Breast epithelium (tissue), 4 donors: ENCODE measurements at places on chromosomes 1 and 21.

DNA sequence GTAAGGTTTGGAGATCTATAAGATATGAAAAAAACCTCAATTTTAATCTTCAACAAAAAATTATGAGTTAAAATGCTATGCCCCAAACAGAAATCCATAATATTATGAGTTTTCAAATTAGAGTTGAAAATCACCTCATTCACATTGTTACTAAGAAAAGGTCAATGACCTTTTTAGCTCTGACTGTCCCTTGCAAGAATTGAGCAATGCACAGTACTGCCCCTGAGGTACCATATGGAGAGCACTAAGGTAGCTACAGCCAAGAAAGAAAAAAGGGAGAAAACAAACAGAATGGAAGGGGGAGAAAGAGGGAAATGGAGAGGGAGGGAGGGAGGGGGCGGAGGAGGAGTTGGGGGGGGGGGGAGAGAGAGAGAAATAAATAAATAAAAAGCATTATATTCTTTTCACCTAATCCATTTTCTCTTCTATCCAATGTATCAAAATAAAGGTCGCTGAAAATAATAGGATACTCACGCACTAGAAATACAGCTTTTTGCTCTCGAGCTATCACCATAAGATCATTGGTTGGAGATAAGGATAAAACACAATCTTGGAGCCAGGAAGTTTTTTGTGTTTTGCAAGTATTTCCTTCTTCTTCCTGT, 58.8 kb downstream of the RAB3GAP2 start:
- H3K36me3 ChIP-seq = no peaks in the 10 kb centered on the region
- DNase-seq = no peak

GRCh38 chr1:22747021-22747734, 36.5 kb downstream of the EPHB2 start:
- H3K4me1 ChIP-seq = no peaks in the 10 kb centered on the region
- H3K27me3 ChIP-seq = no peaks in the 10 kb centered on the region
- H3K27ac ChIP-seq = no peak overlapping the region
- no peak overlapping the region for H3K4me3 ChIP-seq
- no peak for DNase-seq
- H3K36me3 ChIP-seq = no peaks in the 10 kb centered on the region

DNA sequence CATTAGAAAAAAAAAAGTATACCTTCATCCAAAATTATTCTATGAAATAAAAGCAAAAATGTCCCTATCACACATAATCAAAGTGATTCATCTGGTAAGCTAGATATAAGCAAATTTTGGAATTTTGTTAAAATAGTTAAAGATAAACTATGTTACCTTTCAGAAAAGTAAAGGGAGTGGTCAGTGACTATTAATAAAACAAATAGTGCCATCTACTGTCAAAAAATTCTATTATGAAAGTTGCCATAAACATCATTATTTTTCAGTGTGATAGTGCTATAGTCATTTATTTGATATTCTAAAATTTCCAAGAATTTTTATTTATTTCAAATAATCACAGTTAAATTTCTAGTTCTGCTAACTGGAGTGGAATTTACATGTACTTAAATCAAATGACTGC, 803.7 kb downstream of the KCNT2 start:
- no peaks in the 10 kb centered on the region for H3K36me3 ChIP-seq
- H3K4me1 ChIP-seq = no peaks in the 10 kb centered on the region
- H3K27me3 ChIP-seq = no peaks in the 10 kb centered on the region
- H3K4me3 ChIP-seq = no peak overlapping the region

GRCh38 chr1:17984583-17984982, 123.0 kb upstream of the IGSF21 start:
- H3K4me3 ChIP-seq = no peak overlapping the region
- no peak for DNase-seq
- H3K36me3 ChIP-seq = no peaks in the 10 kb centered on the region
- H3K27ac ChIP-seq = no peak overlapping the region
- no peaks in the 10 kb centered on the region for H3K4me1 ChIP-seq

DNA sequence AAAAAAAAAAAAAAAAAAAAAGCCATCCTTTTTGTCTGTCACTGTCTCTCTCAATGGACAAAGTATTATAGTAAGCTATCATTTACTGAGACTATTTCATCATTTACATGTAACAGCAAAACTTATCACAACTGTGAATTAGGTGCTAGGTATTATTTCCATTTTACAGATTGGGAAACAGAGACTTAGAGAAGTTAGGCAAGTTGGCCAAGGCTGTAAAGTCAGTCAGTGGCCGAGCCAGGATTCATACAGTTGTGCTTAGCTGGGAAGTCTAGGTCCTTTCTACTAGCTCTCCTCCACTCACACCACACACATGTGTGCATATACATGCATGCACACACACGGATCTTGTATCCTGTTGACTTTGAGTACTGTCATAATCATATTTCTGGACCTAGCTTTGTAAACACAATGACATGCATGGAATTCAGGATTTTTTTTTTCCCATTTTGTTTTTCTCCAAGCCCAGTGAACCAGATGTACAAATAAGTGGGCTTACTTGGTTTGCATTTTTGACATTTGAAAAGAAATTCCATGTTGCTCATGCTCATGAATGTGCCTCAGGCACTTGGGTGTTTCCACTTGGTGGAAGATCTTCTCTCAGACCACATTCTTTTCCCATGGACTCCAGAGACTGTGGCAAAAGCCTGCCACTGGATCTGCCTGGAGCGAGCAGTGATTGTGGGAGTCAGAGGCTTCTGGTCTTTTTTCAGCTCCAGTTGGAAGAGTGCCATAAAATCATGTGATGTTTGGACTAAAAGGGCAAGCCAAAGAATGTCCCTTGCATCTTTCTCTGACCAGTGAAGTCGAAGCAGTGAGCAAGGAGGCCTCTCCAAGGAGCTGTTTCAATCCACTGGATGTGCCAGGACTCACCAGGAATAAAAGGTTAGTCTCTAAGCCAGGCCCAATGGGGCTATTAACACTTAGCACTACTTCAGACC, 61.7 kb upstream of the DNAJC6 start:
- H3K27ac ChIP-seq = peak overlapping the region; percentile 83
- H3K4me3 ChIP-seq = no peak overlapping the region
- H3K36me3 ChIP-seq = no peaks in the 10 kb centered on the region
- H3K4me1 ChIP-seq = peaks cover 5% of the 10 kb centered on the region

- H3K27ac ChIP-seq = no peak overlapping the region
- H3K36me3 ChIP-seq = no peaks in the 10 kb centered on the region
- H3K27me3 ChIP-seq = no peaks in the 10 kb centered on the region
- no peak for DNase-seq
- no peaks in the 10 kb centered on the region for H3K4me1 ChIP-seq
Measured at GRCh38 chr1:236320671-236321070, 38.9 kb upstream of the ERO1B start.

GRCh38 chr1:9846611-9847171, 22.9 kb upstream of the CLSTN1 start:
- H3K36me3 ChIP-seq = no peaks in the 10 kb centered on the region
- no peak overlapping the region for H3K4me3 ChIP-seq
- H3K27me3 ChIP-seq = no peaks in the 10 kb centered on the region
- DNase-seq = no peak
- no peak overlapping the region for H3K27ac ChIP-seq

- no peaks in the 10 kb centered on the region for H3K4me1 ChIP-seq
- no peak for DNase-seq
- no peaks in the 10 kb centered on the region for H3K36me3 ChIP-seq
- no peaks in the 10 kb centered on the region for H3K27me3 ChIP-seq
Measured at GRCh38 chr1:37423810-37424209, 50.6 kb upstream of the ZC3H12A start.

GRCh38 chr1:2445162-2445822, 30.8 kb upstream of the PLCH2 start:
- H3K27me3 ChIP-seq = peaks cover 45% of the 10 kb centered on the region
- no peak for DNase-seq
- no peaks in the 10 kb centered on the region for H3K36me3 ChIP-seq

DNA sequence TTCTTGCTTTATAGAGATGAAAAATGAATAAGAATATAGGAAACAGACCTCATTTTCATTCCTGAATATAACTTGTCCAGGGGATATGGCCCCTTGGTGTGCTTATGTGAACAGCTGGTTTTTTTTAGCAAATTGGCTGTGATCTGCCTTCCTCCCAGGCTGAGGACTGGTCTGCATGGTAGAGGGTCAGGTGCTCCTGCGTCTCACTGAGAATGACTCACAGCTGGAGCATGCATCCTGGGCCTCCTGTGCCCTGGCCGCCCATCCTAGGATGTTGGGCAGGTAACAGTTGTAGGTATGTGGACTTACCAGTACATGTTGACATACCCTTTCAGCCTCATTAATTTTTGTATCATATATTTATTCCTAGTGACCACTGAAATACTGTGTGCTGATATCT, 29.8 kb downstream of the AGT start:
- H3K36me3 ChIP-seq = peaks cover 14% of the 10 kb centered on the region
- no peaks in the 10 kb centered on the region for H3K4me1 ChIP-seq
- no peak overlapping the region for H3K27ac ChIP-seq
- no peaks in the 10 kb centered on the region for H3K27me3 ChIP-seq

- no peaks in the 10 kb centered on the region for H3K4me1 ChIP-seq
- H3K27ac ChIP-seq = no peak overlapping the region
Measured at GRCh38 chr1:33288976-33289857, 31.7 kb downstream of the A3GALT2 start.

- H3K27me3 ChIP-seq = no peaks in the 10 kb centered on the region
- no peaks in the 10 kb centered on the region for H3K4me1 ChIP-seq
Measured at GRCh38 chr1:179014123-179014522, 11.6 kb upstream of the FAM20B start.

DNA sequence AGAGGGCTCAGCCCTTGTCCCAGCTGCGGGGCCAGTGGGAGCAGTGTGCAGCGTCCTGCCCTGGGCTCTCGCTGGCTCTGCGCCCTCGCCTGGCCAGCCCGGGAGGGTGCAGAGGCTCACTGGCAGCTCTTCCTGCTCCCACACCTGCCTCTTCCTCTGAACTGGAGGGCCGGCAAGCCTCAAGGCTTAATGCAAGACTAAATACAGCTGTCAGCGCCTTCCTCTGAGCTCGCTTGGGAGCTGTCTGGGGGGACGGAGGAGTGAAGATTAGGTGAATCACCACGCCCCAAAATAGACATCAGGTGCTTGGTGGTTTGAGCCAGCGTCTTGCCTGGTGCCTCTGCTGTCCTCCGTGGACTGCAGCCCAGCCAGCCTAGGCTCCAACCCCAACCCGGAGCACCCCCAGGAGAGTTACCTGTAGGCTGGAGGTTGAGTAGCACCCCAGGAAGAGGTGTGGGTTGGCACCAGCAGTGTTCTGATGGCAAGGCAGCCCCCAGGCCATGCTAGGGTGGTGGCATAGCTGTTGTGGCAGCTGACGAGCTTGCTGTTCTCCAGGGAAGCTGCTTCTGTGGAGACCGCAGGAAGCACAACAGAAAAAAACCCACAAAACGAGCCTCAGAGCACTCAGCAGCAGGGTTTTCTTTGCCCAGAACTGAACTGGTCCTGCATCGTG, 36.9 kb downstream of the UMODL1 start:
- DNase-seq = peak; percentile 57
- H3K27me3 ChIP-seq = no peaks in the 10 kb centered on the region
- no peaks in the 10 kb centered on the region for H3K4me1 ChIP-seq
- H3K4me3 ChIP-seq = no peak overlapping the region

- no peaks in the 10 kb centered on the region for H3K4me1 ChIP-seq
- H3K36me3 ChIP-seq = no peaks in the 10 kb centered on the region
- H3K27me3 ChIP-seq = no peaks in the 10 kb centered on the region
- H3K4me3 ChIP-seq = no peak overlapping the region
Measured at GRCh38 chr1:226987623-226988333, 47.7 kb downstream of the COQ8A start.

DNA sequence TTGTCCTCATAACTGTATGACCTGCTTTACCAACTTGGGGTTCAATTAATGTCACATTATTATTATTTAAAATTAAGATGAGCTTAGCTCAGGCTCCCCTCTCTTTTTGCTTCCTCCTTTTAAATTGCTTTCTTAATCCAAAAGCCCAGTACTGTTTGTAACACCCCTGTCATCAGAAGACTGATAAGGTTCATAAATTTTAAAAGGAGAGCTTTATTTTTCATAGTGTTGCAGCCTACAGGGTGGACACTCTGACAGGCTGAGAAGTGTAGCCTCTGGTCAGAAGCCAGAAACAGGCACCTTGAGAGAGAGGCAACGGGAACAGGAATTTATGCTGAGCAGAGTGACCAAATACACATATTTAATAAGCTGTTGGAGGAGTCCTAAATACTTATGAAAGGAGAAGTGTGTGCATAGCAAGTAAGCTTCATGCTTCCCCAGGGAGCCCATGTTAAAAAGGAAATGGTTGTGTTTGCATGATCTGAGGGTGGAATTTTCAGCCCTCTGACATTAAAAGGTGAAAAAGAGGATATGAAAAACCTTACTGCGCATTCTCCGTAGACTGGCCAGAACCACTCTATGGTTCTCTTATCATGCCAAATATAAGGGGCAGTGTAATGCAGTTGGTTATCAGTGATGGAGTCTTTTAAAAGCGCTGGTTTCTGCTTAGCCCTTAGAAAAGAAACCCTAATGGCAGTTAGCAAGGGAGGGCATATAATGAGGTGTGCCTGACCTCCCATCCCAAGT, 30.5 kb upstream of the FGGY start:
- no peak overlapping the region for H3K4me3 ChIP-seq
- H3K4me1 ChIP-seq = peaks cover 4% of the 10 kb centered on the region
- H3K36me3 ChIP-seq = no peaks in the 10 kb centered on the region
- no peaks in the 10 kb centered on the region for H3K27me3 ChIP-seq
- H3K27ac ChIP-seq = no peak overlapping the region

DNA sequence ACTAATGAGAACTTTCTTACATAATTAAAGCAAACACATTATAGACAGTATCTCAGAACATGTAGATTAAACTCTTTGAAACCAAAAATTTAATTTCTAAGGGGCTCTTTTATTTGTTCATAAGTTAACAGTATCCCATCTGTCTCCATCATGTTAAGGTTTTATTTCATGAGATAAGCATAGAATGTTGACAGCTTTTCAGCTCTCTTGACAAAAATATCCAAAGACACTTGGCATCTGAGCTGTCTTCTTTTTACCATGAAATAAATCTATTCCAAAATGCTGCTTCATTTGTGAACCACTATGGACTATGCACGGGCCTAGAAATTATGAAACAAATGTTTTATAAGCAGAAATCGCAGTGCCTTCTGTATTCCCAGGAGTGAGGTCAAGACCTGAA, 45.2 kb downstream of the SCYL3 start:
- no peak for DNase-seq
- H3K27ac ChIP-seq = no peak overlapping the region
- no peaks in the 10 kb centered on the region for H3K27me3 ChIP-seq
- no peaks in the 10 kb centered on the region for H3K36me3 ChIP-seq

- no peak overlapping the region for H3K27ac ChIP-seq
- H3K27me3 ChIP-seq = no peaks in the 10 kb centered on the region
- no peaks in the 10 kb centered on the region for H3K4me1 ChIP-seq
- peaks cover 28% of the 10 kb centered on the region for H3K36me3 ChIP-seq
Measured at GRCh38 chr1:19122668-19123067, 87.4 kb downstream of the UBR4 start.

GRCh38 chr1:68173283-68173935, 58.9 kb downstream of the WLS start:
- H3K27ac ChIP-seq = peak overlapping the region; percentile 45
- H3K4me3 ChIP-seq = no peak overlapping the region
- H3K36me3 ChIP-seq = no peaks in the 10 kb centered on the region
- peaks cover 11% of the 10 kb centered on the region for H3K4me1 ChIP-seq
- DNase-seq = no peak

DNA sequence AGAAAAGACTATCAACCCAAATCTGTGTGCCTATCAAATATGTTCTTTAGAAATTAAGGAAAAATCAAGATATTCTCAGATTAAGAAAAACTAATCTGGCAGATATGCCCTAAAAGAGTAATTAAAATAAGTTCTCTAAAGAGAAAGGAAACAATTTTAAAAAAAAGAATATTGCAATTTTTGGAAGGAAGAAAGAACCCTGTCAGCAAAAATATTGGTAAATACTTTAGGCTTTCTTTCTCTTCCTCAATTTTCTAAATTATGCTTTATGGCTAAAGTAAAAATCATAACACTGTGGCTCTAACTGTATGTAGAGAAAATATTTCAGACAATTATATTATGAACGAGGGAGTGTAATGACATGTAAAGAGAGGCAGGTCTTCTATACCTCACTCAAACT, 691.3 kb upstream of the PTBP2 start:
- H3K27me3 ChIP-seq = no peaks in the 10 kb centered on the region
- no peak for DNase-seq
- no peak overlapping the region for H3K4me3 ChIP-seq
- H3K27ac ChIP-seq = no peak overlapping the region
- H3K4me1 ChIP-seq = no peaks in the 10 kb centered on the region
